ENCODE measurements at places on chromosomes 13 and 19.

DNA sequence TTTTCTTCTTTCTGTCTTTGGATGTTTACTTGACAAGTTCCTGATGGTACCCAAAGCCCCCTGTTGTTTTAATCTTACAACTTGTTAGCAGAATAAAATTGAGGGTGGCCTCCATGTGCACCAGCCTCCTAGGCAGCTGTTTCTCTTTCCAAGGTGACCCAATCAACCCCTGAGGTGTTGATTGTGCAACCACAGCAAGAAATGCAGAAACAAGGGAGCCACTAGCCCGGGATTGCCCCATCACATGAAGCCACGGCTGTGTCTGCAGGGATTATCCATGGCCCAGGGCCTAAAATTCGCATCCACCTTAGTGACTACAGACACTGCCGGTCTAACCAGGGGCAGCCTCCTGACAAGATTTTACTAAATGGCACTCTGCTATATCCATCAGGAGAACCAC lies 14.4 kb downstream of the CEACAM4 start:
- no peak for DNase-seq

DNA sequence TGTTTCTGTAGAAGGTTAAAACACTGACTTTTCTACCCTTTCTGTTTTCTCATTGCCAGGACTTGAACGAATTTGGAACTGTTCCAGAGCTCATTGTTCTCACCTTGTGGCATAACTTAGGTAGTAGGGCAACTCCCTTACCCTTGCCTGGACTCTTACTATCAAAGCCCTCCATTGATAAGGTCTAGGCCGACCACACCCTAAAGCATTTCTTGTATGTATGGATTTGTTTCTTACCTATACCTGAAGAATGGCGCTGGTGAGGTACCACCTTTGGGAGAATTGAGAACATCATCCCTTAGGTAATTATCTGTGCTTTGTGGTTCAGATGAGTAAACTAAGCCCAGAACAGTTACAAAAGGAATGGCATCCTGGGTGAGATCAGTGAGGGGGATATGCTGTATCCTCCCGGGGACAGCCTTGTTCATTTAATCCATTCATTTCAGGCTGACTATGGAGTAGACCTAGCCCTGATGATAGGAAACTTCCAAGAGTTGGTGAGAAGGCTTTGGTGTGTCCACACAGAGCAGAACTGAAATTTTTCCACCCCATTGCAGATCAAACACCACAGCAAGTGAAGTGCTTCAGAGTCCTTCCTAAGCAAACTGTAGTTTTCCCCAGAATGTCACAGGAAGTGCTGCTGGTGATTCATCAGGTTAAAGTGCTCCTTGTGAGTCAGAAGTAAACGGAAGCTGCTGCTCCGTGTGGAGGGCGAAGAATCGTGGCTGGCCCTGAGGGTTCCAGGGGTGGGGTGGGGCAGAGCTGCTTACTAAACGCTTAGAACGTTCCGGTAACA lies 113.0 kb downstream of the TEX26 start:
- no peak for DNase-seq

GRCh38 chr13:96672016-96672415 lies 322.3 kb downstream of the OXGR1 start:
- no peak for DNase-seq

GRCh38 chr13:67095621-67096020 lies 134.5 kb downstream of the PCDH9 start:
- DNase-seq = no peak

DNA sequence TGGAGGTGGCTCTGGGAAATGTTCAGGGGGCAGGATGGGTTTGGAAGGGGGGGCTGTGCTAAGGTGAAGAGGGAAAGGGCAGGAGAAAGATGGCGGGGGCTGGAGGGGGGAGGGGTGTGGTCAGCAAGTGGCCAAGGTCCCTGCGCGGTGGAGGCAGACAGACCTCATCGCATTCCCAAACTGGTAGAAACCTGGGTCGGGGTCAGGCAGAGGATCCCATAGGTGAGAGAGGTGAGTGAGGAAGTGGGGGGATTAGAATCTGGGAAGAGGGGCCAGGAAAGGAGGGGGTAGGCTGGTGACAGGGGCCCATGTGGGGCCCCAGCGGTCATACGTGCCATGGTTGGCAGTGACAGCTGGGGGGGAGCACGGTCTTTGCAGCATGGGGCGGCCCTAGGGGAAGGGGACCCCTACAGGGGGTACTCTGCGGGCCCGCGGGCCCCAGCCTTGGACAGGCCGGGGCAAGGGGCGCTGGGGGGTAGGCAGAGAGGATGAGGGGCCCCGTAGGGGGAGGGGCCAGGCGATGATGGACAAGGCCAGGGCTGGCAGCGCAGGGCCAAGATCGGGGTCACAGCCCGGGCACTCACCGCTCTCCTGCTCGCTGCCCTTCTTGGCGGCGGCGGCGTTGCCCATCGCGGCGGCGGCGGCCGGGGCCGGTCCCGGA lies 514 bp downstream of the PRKACA start:
- no peak for DNase-seq

GRCh38 chr13:33207615-33207961 lies 78.0 kb downstream of the STARD13 start:
- no peak for DNase-seq

DNA sequence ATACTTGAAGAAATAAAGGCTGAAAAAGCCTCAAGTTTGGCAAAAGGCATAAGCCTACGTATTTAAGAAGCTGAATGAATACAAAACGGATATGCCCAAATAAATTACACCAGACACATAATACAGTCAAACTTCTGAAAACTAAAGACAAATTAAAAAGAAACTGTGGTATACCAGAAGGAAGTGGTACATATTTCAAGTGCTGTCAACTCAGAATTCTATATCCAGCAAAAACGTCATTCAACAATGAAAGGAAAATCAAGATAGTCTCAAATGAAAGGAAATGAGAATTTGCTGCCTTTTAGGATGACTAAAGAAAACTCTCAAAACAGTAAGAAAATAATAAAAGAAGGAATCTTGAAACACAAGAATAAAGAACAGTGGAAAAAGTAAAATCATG lies 69.5 kb downstream of the POLR1D start:
- DNase-seq = no peak

DNA sequence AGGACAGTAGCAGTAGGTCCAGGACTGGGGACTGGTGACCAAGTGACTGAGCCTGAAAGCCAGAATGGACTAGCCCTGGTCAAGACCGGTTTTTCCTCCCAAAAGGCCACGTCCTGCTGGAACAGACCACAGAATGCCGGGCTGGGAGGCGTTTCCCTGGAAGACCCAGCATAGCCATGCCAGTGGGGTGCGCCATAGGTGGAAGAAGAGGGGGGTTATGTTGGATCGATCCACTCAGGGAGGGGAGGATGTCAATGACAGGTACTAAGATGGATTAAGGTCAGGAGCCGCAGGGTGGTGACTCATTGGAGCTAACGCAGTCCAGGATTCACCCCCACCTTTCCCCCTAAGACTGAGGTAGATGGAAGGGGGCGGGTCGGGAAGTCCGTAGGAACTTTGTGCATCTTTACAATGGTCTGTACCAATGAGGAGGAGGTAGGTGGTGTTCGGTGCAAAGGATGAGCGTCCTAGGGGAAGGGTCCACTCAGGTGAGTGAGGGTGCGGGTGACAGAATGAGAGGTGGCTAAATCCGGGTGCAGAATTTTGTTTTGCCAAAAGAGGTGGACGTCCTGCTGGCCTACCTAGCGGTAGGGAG lies 21.0 kb downstream of the VASP start:
- no peak for DNase-seq

DNA sequence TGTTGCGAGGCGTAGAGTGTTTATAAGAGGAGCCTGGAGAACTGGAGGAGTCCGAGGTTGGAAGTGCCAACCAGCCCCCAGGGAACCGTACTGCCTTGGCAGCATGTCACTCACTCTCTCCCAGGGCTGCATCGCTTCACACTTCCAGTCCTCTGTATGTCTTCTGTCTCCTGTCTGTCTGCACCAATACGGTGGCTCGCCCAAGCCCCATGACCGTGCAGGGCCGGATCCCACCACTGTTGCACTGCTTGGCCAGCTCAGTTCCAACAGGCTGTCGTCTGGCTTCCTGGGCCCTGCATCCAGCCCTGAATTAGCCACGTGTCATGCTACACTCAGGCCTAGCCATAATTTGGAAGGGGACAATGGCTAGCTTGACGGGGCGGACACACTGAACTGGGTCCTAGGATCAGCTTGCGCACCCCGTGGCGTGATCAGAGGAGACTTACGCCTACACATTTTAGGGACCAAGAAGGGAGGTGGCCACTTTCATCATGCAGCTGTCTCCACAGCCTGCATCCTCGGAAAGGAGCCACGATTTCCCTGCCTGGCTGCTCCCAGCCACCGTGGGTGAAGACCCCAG lies 147.1 kb downstream of the URI1 start:
- DNase-seq = no peak

DNA sequence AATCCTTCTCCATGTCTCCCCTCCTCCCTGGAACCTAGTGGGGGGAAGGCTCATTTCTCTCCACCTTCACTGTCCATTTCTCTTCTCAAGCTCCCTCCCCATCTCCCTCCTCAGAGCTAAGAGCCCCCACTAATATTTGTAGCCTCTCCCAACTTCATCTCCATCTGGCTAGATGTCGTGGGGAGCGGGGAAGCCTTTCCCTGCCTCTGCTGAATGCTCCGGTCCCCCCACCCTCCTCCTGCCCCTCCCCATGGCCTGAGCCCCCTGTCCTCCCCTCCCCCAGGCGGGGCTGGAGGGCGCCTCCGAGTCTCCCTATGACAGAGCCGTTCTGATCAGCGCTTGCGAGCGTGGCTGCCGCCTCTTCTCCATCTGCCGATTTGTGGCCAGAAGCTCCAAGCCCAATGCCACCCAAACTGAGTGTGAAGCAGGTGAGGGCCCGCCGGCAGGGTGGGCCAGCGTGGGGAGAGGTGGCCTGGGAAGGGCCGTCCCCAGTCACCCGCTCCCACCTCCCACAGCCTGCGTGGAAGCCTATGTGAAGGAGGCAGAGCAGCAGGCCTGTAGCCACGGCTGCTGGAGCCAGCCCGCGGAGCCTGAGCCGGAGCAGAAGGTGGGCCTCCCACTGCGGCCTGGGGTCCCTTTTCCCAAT lies 1.0 kb downstream of the TMEM59L start:
- DNase-seq = no peak

- no peak for DNase-seq
These were observed 241.4 kb downstream of the LACC1 start for GRCh38 chr13:44120849-44121755.

DNA sequence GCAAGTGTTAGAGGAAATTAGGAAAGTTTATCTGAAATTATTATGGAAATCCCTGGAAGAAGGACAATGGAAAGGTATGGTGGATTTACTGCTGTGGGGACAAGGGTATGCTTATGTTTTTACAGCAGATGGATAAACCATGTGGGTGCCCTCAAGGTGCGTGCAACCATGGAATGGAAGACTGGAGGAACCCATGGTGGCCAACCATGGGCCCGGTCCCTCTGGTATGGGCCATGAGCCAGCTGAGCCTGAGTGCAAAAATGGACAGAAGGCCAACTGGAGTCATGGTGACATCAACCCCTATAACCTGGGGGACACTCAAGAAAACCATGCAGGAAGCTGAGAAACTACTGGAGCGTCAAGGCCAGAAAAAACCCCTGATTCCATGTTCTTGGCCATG lies 46.1 kb upstream of the ZNF726 start:
- no peak for DNase-seq

DNA sequence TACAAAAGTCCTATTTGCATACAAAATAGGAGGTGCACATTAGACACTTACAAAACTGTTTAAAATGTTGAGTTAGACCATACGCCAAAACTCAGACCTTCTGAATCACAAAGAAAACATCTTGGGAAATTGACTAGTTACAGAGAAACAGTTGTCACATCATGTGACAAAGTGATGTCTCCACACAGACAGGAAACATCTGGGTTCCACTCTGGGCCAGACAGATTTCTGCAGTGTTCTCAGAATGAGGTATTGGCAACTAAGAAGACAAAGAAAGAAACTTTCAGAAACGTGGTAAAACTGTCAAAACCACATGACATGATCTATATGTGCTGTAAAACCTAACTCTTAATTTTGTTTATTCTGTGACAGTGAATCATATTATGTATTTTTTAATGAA lies 6.7 kb downstream of the ZNF793 start:
- DNase-seq = no peak

DNA sequence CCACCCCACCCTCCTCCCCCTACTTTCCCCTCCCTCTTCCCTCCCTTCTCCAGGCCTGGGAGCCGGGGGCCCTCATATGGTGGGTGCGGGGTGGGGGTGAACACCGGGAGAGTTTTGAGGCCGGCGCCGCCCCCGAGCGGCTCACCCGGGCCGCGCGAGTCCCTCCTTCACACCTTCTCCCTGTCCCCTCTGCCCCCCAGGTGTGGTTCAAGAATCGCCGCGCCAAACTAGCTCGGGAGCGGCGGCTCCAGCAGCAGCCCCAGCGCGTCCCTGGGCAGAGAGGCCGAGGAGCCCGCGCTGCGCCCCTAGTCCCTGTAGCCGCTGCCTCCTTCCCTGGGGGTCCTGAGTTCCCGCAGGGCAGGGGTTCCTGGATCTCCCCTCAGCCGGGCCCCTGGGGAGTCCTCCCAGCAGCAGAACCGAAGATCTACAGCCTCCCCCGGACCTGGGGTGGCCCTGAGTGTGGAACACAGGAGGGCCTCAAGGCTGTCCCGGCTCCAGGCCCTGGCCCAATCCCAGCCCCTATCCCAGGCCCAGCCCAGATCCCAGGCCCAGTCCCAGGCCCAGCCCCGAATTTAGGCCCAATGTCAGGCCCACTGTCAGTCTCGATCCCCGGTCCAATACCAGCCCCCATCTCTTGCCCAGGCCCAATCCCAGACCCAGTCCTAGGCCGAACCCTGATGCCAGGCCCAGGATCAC lies 1.7 kb downstream of the TPRX2 start:
- DNase-seq = no peak

GRCh38 chr19:5352229-5352763 lies 11.7 kb upstream of the PTPRS start:
- no peak for DNase-seq

- no peak for DNase-seq
These were observed 169.1 kb downstream of the KCTD12 start for GRCh38 chr13:76717092-76717491.

DNA sequence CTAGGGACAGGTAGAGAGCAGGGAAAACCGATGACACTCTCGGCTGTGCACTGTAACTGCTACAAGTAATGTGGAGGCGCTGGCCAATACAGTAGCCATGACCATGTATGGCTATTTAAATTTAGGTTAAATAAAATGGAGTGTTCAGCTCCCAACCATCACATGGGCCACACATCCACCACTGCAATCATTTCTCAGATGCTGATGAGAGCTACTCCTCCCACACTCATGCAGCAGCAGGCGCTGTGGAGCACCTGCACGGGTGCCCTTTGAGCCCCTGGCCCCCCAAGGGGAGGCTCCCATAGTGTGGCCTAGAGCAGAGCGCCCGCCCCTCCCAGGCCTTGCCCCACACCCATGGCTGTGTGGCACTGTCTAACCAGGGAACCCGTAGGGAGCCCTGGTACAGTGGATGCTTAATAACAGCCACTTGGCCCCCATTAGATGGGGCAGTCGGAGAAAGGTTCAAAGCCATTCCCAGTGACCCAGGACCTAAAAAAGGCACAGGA lies 6.0 kb downstream of the ACP4 start:
- no peak for DNase-seq

Data from NCI-H2081 treated with DMSO at 0.1 percent for 48 hours (cell line).